IgD-negative memory B cell (primary cell): ENCODE measurements at places on chromosomes 6 and 20. TPM values are rescaled to one million over a fixed set of nuclear protein-coding genes. Genes with fewer than 3 reads are reported as not detected.

The CALHM4 gene
- not detected for polyA plus RNA-seq

The LY6G6F gene
- 0.95 TPM for polyA plus RNA-seq

The CUL9 gene
- 13.1 TPM for polyA plus RNA-seq

The CABLES2 gene
- polyA plus RNA-seq: 1.1 TPM

The DNAH8 gene
- 0.94 TPM for polyA plus RNA-seq

The MUCL3 gene
- not detected for polyA plus RNA-seq

The C4B gene
- polyA plus RNA-seq: not detected

The PRDM13 gene
- not detected for polyA plus RNA-seq

The KIFC1 gene
- 0.23 TPM for polyA plus RNA-seq

The STK4 gene
- 131 TPM for polyA plus RNA-seq

The FAM209A gene
- not detected for polyA plus RNA-seq

The CLPSL1 gene
- not detected for polyA plus RNA-seq

The TCF21 gene
- not detected for polyA plus RNA-seq

The VSX1 gene
- not detected for polyA plus RNA-seq

The DST gene
- not detected for polyA plus RNA-seq

The STK35 gene
- polyA plus RNA-seq: 5.0 TPM

The RPL10A gene
- polyA plus RNA-seq: 1,088 TPM

The CDSN gene
- not detected for polyA plus RNA-seq

The TAGAP gene
- polyA plus RNA-seq: 157 TPM

The VSTM2L gene
- polyA plus RNA-seq: not detected

The GNAS-AS1 gene
- polyA plus RNA-seq: not detected

The FOXQ1 gene
- polyA plus RNA-seq: not detected

The ZC2HC1B gene
- polyA plus RNA-seq: not detected

The FAM184A gene
- 0.09 TPM for polyA plus RNA-seq
